ENCODE measurements at places on chromosomes 5 and 9. TPM values are rescaled to one million over a fixed set of nuclear protein-coding genes. Genes with fewer than 3 reads are reported as not detected.

The PPIC gene
- total RNA-seq: 25.3 TPM

The PCDHGA11 gene
- total RNA-seq: 7.0 TPM

The ALDH1A1 gene
- 19.2 TPM for total RNA-seq

The NRARP gene
- total RNA-seq: 25.3 TPM

The MAML1 gene
- total RNA-seq: 43.9 TPM

The SMIM33 gene
- total RNA-seq: not detected

Data from suprapubic skin (tissue), 4 donors.